Kidney tubule cell (primary cell): ENCODE measurements at places on chromosomes 3 and 15.

GRCh38 chr3:42090973-42091731, at the start of gene TRAK1:
TRAK1 (plus strand) TSS chr3:42091357; CDS start chr3:42091470, 113 bp downstream.
- no peak for DNase-seq

GRCh38 chr15:79093352-79093935, 2.9 kb upstream of the RASGRF1 start:
- no peak for DNase-seq

- DNase-seq = peak; percentile 82
Observed at GRCh38 chr15:40815042-40815698, 7.9 kb upstream of the DNAJC17 start.

DNA sequence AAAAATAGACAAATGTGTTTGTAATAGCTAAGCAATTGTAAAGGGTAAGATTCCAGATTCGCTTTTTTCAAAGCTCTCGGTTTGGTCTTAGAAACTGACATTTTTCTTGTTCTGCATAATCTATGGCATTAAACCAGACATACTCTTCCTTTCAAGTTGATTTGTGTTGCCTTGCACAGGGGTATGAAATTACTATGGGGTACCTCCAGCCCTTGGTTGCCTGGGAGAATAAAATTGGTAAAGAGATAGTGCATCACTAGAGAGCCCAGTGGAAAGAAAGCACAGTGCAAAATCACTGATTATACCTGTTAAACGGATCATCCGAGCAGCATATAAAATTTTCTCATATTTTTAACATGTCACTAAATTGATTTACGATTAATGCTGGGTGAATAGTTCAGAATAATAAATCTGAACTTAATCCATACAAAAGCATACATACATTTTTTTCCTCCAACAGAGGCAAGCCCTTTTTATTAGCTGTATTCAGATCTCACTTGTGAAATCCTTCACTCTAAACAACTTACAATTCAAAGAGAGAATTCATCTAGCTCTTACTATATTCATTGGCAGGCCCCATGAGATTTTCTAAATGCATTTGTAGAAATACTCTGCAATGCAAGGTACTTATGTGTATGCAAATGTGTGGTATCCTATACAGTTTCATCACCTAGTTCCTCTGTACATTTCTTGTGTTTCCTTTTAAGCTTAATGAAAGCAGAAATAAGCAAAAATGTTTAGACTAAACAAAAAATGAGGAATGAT, 224.4 kb downstream of the ROBO1 start:
- no peak for DNase-seq
